ENCODE measurements at places on chromosomes 3 and 15.
A peak's percentile ranks its signal among the peaks of the same experiment; 100 is the strongest.

GRCh38 chr15:77798151-77798835 is 165.6 kb upstream of the LINGO1 start:
- DNase-seq = no peak

DNA sequence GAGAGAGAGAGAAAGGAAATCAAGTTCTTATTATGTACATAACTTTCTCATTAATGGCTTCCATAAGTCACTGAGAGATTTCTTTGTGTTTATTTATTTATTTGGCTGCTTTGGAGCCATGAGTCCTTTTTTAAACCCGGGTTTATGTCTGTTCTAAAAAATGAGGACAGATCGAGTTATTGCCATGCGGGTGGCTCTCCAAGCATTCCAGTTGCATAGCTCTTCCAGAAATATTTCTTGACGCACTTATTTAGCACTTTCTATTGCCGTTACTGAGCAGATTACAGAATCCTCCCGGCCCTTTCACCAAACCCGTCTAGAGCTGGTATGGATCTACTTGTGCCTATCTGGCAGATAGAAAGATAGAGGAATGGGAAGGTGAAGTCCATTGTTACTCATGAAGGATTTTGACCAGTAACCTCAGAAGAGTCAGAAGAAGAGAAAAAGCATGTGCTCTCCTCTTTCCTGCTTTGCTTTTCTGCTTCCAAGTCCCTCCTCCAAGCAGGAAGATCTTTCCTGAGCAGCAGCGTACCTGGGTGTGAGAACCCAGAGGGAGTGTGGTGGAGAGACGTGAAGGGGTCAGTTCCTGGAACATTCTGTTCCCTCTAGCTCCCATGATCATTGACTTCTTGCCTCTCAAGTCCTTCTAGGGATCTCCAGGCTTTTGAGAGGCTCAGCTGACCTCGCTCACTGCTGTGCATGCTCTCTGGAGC is 112.8 kb downstream of the LPP start:
- DNase-seq = no peak

GRCh38 chr15:85422607-85423006 is 42.2 kb downstream of the AKAP13 start:
- DNase-seq = no peak

DNA sequence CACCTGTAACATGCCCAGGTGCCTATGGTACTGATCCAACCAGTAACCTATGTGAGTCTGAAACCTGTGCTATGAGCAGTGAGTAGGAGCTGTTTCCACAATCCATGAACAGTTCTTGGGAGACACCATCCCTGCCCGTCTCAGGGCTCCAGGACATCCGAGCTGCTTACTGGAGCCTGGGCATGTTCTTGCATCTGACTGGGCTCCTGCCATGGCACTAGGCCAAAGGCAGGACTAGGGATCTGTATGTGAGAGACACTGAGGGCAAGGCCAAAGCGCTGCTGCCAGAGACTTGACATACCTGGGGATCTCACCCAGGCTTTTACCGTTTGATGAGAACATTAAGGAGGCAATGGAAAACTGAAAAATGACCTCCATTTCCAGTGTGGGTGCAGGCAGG is 59.8 kb downstream of the WDR76 start:
- no peak for DNase-seq

GRCh38 chr3:72338942-72339669 is 509.1 kb downstream of the SHQ1 start:
- DNase-seq = peak; percentile 93

DNA sequence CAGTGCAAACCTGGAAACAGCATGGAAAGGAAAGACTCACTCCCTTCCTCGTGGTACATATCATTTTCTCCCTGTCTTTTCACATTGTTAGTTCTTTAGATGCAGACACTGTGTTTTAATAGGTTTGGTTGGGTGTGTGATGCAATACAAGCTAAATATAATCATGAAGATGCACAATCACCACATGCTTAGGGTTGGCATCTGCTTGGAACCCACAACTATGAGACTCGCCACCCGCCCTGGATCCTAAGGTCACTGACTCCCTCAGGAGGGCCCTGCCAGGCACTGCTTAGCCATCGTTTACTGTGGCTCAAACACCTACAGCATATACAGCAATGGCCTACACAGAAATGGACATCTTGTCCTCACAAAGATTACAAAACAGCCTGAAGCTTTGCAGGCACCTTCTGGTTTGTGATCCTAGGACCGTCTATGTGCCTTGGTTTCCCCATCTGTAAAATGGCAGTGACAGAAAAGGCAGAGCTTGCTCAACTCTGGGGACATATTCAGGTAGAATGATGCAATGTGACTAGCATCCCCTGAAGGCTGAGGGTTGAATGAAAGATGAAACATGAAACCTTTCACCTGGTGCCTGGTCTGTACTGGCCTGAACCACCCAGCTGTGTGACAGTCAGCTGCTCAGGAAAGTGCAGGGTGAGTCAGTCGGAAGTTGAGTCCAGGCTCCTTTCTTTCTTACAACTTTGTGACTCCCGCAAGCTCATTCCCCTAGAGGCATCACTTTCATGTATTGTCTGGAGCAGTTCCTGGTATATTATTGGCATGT is 123.6 kb upstream of the PFN2 start:
- DNase-seq = no peak

GRCh38 chr3:127497676-127498075 is 92.9 kb downstream of the TPRA1 start:
- no peak for DNase-seq

DNA sequence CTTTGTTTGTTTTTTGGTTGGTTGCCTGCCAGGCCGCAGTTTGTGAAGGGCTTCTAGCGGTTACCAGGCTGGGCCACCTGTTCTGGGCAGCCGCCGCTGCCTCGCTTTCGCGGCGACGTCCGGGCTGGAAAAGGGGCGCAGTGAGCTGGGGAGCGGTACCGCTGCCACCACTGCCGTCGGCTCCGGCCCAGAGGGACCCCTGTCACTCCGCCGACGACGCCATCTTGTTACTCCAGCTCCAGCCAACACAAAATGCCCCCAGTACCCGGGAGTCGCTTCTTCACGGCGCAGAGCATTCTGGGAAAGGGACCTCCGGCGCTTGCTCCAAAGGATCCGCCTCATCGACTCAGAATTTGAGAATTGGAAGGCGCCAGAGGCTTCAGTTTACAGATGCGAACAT is 238.8 kb downstream of the CDIN1 start:
- no peak for DNase-seq

DNA sequence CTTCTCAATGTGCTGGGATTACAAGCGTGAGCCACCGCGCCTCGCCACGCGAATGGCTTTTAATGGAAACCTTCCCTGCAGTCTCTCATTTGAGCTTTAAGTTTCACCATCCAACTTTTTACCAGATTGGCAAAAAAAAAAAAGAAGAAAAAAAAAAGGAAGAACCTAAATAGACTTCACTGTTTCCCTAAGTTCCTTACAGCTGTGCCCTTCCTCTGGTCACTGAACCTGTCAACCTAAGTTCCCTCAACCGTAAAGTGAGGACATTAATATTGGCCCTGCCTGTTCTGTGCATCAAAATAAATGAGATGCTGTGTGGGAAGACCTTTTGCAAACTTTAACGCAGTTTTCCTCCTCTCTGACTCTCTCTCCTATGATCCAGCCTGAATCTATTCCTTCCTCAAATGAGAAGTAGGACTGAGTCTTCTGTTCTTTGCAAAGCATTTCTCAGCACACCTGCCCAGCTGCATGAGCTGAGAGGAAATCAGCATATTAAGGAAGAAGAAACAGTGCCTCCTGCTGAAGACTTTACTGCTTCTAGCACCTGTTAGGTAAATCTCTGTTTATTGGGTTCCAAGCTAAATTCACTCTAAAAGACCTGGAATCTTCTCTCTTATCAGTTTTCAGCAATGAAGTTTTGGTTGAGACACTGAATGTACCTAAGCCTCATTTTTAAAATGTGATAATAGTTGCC is 99.6 kb upstream of the ETV5 start:
- DNase-seq = no peak

DNA sequence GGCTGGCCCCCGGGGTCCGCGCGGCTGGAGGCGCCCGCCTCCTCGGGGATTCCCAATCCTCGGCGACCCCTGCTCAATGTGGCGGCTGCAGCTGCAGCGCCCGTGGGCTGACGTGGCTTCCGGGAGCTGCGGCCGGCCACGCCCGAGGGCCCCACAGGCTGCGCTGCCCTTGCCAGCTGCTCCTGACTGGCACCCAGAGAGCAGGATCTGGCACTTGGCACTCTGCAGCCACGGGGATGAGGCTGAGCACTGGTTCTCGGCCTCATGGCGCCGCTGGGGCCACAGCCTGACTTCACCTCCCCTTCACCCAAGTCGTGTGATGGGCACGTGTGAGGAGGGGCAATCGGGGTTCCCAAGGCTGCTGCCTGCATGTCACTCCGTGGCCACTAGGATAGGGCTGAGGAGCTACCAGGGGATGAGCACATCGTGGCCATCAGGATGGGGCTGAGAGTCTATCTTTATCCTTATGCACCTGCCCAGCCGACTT is 267.8 kb upstream of the FRG2C start:
- DNase-seq = peak; percentile 0

DNA sequence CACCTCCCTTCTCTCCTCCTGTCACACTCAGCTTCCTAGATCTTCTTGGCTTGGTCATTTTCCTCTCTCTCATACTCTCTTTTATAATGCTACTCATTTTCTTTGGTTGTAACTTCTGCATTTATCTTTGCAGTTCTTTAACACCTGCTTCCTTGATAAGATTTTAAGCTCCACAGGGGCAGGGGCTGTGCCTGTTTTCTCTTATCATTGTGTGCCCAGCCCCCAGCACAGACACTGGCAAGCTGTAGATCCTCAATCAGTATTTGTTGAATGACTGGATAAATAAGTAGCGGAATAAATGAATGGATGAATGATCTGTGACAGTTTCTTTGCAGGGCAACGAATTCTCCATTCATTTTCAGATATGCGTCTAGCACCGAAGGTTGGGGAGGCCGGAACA is 64.3 kb upstream of the MEX3B start:
- no peak for DNase-seq

GRCh38 chr15:40098489-40099261 is 10.0 kb downstream of the BMF start:
- DNase-seq = peak; percentile 91

DNA sequence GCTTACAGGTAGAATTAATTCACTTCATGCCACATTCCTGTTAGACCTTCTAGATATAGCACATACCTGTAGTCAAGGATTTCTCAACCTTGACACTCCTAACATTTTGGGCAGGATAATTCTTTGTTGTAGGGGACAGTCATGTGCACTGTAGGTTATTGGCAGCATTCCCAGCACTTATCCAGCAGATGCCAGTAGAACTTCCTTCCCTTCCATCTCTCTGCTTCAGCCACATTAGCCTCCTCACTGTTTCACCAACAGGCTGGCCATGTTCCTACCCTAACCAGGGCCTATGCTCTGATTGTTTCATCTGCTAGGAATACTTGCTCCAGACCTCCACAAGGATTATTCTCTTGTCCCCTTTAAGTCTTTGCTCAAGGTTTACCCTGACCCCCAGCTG is 68.0 kb upstream of the STAC start:
- no peak for DNase-seq

- peak; percentile 6 for DNase-seq
These were observed 160.1 kb downstream of the PLCL2 start for GRCh38 chr3:17044855-17045254.

GRCh38 chr3:145557405-145557804 is 603.6 kb downstream of the PLOD2 start:
- no peak for DNase-seq

GRCh38 chr3:67418426-67419217 is 235.8 kb downstream of the SUCLG2 start:
- no peak for DNase-seq

- no peak for DNase-seq
These were observed 9.3 kb downstream of the NR2F2 start for GRCh38 chr15:96339619-96340347.

DNA sequence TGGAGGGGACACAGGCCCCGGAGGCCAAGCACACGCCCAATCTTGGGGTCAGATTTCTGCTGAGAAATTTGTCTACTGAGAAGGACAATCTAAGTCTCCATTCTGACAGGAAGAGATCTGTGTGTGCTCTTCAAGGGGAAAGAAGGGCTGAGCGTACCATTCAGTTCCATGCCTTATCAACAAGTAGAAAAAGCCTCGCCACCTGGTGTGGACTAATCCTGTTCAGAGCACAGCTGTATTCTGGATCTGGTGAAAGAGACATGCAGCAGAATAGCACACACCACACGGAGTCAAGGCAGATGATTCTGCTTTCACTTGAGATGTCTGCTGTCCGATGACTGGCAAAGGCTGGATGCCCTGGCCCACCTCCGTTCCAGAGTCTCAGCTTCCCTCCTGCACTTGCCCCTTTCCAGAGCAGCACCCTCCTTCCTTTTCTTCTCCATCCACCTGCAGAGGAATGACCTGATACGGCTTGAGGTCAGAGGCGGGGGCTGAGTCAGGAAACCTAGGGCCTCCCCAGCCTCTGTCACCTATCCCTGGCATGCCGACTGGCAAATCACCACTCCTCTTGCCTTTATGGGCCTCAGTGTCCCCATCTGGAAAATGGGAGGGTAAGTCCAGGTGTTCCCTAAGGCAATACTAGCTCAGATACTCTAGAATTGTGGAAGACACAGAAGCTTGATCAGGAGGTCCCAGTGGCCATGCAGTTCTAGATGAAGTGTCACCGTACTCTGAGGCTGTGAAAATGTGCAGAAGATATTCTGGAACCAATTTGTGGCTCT is 36.9 kb upstream of the CTSH start:
- DNase-seq = no peak

DNA sequence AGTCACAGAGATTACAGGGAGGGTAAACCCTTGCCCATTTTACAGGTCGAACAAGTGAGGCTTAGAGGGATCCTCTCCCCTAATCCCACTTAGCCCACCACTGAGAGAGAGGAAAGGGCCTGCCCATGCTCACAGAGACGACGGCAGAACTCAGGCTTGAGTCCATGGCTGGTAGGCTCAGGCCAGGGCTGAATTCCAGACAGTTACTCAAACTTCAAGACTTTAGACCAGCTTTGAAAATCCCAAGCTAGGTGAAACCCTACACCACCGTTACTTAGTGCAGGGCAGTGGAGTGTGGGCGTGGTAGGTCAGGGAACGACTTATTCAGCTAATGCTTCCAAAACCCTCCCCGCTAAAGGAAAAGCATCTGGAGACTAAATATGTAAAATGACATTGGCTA is 16.4 kb downstream of the GRIP2 start:
- no peak for DNase-seq

DNA sequence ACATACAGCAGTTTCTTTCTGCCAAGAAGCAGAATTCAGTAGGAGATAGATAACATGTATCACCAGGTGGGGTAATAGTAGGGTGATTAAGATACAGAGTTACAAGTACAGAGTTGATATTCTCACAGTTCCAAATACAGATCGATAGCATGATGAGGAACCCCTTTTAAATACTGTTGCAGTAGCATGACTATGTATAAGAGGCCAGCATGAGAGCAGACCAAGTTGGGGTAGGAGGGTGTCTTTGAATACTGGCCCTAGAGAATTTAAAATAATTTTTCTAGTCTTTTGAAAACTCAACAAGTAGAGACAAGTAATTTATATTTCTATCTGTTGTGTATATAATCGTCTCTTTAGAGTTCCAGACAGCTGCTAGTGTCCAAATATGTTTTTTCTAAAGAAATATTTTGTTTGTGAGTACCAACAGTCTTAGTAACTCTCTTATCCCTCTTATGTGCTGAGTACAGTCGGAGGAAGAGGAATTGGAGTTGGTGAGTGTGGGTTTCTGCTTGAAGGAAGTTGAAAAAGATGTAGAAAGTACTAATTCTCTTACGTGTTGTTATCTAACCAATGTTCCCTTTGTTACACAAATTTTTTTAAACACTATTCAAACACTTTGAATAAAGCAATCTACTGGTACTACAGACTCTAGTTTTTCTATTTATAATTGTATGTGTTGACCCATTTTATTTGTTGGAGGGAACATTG is 30.2 kb downstream of the LYSMD4 start:
- peak; percentile 63 for DNase-seq

- no peak for DNase-seq
These were observed 47.3 kb upstream of the TCF12 start for GRCh38 chr15:56871185-56871584.

GRCh38 chr15:77886805-77887448 is 190.6 kb downstream of the TBC1D2B start:
- DNase-seq = no peak

All from inflammatory macrophage (primary cell).